ENCODE measurements at places on chromosomes 11 and 22.

- no peak for DNase-seq
Observed at GRCh38 chr11:96264364-96264763, 78.6 kb downstream of the MAML2 start.

DNA sequence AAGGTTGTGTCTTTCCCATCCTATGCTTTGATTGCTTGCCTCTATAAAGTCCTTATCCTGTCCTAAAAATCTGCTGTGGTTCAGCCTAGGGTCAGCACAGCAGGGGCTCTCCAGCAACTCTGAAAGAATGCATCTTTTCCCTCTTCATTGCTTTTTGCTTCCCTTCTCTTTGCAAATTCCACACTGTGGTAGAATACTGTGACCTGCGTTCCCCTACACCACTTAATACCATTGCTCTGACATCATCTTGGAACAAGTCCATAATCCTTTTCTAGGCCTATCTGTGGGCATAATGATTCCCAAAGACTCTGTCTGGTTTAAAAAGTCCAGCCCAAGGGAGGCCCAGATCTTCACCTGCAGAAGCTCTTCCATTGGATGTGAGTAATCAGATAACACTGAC is 177.7 kb downstream of the NAV2 start:
- DNase-seq: no peak

DNA sequence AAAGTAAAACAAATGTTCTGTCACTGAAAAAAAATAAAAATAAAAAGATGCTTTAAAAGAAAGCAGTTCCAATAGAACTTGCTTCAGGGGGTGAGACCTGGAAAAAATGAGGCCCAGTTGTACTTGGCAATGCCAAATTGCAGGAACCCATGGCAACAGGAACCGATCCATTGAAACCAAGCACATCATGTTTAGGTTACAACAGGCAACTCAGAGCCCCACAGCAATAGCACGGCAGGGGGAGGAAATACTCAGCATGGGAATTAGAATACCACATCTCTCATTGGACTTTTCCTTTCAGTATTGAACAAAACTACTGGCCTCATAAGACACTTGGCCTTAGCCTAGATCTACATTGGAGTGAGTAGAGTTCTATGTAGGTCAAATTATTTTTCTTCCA is 84.3 kb downstream of the MSANTD4 start:
- DNase-seq: no peak

DNA sequence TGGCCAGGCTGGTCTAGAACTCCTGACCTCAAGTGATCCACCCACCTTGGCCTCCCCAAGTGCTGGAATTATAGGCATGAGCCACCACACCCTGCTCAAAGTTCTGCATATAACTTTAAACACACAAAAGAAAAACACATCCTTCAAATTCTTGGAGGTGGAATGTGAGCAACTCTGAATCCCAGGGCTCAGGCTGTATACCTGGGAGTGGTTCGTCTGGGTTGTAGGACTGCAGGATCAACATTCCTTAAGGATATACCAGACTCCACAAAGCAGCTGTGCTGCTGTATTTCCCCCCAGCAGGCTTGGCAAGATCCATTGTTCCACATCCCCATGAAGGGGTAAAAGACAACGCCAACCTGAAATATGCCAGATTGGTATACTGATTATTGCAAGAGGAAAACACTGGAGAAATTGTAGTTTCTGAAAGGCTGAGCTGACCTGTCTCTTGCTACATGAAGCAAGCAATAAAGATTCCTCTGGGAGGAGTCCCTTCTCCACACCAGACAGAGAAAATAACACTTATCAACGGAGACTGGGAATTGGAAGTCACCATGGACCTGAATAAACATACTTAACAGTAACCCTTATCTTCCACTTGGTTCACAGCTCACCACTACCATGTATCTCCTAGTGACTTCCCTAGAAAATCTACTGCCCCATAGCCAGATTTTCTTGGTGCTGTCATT is 12.2 kb upstream of the RPS3 start:
- DNase-seq: no peak

- no peak for DNase-seq
Observed at GRCh38 chr11:79439886-79440570, 802 bp downstream of the TENM4 start.

DNA sequence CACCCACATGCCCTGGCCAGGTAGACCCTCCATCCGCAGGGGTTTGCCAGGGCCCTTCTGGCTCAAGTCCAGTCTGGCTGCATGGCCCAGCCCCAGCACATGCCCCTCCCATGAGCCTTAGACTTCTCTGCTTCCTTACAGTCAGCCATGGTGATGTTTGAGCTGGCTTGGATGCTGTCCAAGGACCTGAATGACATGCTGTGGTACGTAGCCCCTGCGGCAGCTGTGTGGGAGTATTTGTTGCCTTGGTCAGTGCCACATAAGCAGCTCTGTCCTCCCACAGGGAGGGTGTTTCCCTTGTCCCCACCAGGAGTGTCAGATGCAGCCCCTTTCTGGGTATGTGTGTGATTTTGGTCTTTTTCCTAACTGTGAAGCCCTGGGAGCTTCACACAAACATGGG is 17.5 kb downstream of the CDC45 start:
- no peak for DNase-seq

DNA sequence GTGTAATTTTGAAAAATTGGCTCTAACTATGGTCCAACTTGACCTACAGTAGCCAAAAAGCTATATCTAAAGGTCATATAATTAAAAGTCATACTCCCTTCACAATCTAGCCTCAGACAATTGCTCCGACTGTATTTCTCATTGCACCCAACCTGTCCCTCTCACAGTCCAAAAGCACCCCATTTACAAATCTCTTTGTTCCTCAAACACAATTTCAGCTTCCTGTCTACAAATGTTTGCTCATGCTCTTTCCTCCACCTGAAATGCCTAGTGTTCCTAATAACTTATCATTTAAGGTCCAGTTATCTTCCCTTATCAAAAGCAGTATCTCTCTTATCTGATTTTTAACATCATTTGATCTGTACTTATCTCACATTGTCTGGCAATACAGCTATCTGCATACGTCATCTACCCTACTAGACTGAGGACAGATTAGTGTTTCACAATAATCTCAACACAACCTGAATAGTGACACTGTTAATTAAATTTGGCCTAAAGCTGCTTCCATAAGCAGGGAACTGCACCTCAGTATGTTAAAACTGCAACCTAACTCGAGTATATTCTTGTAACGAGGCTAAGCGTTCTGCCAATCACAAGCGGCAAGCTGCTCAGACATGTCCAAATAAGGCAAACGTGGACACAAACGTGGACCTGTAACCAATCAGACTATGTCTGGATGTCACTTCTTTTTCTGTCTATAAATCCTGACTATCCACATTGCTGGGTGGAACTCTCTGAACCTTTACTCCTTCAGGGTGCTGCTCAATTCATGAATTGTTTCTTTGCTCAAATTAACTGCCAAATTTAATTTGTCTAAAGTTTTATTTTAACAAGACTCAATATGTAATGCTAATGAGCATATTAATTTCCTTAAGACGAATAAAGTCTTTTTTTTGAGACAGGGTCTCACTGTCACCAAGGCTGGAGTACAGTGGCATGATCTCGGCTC is 15.9 kb downstream of the PICALM start:
- DNase-seq: no peak

DNA sequence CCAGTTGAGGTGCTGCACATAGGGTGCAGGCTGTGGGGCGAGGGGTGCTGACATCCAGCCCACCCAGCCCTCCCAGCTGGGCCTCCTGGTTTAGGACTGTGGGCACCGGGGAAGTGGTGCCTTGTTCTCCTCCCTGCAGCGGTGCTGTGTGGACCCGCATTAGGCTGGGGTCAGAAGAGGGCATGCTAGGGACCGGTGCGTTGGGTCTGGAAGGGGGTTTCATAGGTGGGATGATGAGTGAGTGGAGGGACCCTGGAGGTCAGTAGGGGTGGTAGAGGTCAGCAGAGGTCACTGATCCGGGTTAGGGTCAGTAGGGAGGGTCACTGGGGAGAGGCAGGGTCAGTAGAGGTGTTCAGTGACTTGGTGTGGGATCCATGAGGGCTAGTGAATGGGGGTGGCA is 6.7 kb upstream of the MYBPC3 start:
- no peak for DNase-seq

DNA sequence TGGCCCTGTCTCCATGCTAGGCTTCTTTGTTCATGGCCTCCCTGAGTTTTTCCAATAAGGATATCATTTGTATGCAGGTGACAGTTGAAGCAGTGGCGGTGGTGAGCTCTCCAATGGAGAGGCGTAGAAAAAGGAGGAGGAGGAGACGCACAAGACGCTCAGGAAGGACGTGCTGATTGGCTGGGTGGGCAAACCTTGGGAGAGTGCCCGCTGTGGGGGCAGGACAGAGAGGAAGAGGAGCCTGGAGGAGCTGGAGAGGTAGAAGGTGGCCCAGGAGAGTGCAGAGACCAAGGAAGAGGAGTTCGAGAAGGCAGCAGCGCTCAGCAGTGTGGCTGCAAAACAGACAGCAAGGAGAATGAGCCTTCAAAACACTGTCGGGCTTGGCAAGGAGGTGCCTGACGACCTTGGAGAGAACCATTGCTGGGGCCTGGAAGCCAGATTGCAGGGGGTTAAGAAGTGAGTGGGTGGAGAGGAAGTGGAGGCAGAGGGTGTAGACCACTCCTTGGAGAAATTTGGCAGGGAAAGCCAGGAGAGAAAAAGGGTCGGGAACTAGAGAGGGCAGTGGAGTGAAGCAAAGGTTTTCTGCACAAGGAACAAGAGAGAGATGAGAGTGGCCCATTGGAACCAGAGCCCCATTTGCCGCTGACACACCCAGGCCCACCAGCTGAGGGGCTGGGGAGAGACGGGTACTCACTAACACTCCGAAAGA is 7.5 kb downstream of the CLCF1 start:
- DNase-seq: no peak

DNA sequence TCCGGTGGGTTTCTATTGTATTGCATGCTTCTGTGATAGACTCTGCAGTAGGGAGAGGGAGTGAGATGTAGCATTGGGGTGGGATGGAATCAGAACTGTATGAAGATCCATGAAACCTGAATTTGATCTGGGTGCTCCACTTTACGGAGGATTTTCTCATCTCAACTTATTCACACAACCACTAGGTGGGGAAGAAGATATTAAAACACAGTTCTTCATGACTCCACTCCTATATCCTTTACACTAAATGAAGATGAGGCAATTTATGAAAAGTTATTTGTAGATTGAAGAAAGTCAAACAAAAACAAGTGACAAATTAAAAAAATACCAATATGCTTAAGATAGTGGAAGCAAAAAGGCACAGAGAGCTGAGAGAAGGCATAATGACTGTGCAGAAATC is 92.6 kb upstream of the PDGFD start:
- DNase-seq: no peak

GRCh38 chr11:39725081-39725480 is 1734.4 kb downstream of the LRRC4C start:
- DNase-seq: no peak

- no peak for DNase-seq
Observed at GRCh38 chr22:22933807-22934542, 46.4 kb downstream of the IGLL5 start.

DNA sequence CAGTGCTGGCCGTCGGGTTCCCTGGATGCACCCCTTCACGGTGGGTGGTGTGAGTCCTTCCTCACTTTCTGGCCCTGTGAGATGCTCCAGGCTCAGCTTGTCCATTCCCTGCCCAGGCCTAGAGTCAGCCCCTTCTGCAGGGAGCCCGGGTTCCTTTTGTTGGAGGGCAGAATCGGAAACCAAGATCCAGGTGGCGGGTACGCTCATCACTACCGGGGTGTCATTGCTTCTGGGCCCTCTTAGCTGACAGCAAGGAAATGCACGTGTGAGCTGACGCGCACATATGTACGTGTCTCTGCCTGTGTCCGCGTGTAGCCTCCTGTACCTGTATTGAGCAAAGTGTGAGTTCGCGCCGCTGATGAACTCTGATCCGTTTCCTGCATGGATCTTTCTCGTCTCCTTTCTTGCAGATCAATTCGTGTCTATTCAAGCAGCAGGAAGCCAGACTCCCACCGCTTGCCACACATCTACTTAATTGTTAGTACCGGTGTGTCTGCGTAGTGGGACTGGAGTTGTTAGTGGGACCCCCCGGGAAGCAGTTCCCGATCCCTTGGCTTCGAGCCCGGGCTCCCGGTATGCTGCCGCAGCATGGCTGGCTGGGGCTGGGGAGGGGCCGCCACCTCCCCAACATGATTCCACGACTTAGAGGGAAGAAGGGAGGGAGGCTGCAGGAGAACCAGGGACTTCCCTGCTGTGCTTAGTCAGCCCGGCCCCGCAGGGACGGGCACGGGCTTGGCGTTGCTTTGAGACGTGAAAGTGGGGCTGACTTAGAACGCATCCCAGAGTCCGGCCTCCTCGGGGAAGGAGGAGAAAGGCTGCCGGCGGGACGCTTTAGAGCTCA is 35.9 kb upstream of the GRAMD4 start:
- no peak for DNase-seq

DNA sequence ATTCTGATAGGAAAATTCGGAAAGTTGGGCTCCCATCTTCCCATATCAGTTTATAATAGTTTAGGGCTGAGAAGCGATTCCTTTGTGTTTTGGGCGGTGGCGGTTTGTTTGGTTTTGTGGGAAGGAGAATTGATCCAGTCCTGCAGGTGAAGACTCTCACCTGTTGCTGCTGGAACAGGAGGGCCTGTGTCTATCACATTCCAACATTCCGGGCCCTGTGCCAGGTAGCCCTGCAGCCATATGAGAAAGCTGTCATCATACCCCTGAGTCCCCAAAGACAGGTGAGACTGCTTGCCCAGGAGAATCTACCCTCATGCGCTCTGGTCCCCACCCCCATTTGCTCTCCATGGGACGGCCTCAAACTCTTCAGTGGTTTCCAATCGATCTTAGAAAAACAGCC is 62.1 kb downstream of the TRAF6 start:
- DNase-seq: no peak

DNA sequence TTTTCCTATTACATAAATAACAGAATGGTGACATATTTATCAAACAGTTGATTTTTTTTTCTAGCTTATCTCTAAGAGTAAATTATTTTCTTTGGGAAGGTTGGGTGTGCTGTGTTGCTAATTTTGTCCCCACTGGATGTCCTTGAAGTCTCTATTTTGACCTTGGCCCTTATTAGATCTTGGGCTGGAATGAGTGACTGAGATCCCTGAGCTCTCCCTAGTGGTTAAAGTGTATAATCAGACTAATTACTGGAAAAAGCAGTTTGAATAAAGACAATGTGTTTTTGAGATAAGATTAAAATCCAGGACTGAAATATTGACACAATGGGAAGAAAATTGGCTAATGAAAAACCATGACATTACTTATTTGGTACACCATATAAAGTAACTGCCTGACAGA is 56.1 kb downstream of the AASDHPPT start:
- DNase-seq: no peak

DNA sequence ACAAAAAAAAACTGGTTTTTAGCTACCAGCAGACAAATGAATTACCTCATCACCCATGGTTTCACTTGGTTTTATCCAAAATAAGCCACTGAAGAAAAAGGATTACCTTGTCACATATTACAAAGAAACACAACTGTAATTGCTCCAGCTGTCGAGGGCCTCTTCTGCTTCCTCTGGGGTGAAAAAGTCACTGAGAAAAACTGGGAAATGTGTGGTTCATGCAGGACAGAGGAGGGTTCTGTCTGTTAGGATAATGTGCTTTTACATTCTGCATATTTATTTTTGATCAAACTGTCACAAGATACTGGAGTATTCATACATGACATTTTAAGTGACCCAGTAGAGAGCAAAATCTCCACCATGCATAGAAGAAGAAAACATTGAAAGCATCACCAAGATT is 211.7 kb downstream of the NAV2 start:
- no peak for DNase-seq

- DNase-seq: no peak
Observed at GRCh38 chr22:47151490-47151889, 389.0 kb downstream of the TBC1D22A start.
